ENCODE measurements at places on chromosomes 16 and 17. TPM values are rescaled to one million over a fixed set of nuclear protein-coding genes. Genes with fewer than 3 reads are reported as not detected.

NPIPA3 gene
- total RNA-seq = 1.8 TPM

TNFSF13 gene
- 6.0 TPM for total RNA-seq

PMFBP1 gene
- 3.1 TPM for total RNA-seq

LITAFD gene
- total RNA-seq = not detected

ARHGAP27 gene
- total RNA-seq = 55.1 TPM

MRM3 gene
- 28.5 TPM for total RNA-seq

B4GALNT2 gene
- not detected for total RNA-seq

NEUROD2 gene
- total RNA-seq = not detected

CEP95 gene
- 49.5 TPM for total RNA-seq

KRTAP1-1 gene
- not detected for total RNA-seq

DOK4 gene
- 7.1 TPM for total RNA-seq

MT3 gene
- total RNA-seq = 1.6 TPM

KRT24 gene
- not detected for total RNA-seq

USP6 gene
- not detected for total RNA-seq

AARS1 gene
- 151 TPM for total RNA-seq

ATP2A1 gene
- total RNA-seq = 7.4 TPM

G6PC1 gene
- total RNA-seq = not detected

HS3ST4 gene
- total RNA-seq = not detected

KRTAP16-1 gene
- not detected for total RNA-seq

ABCC11 gene
- total RNA-seq = 0.50 TPM

CCL1 gene
- total RNA-seq = not detected

MEIOC gene
- total RNA-seq = 0.37 TPM

GNG13 gene
- total RNA-seq = not detected

CD68 gene
- 7.6 TPM for total RNA-seq

AANAT gene
- total RNA-seq = not detected

TVP23A gene
- total RNA-seq = not detected

LGALS9 gene
- 71.5 TPM for total RNA-seq

Measured in activated naive CD4-positive, alpha-beta T cell treated with anti-CD3 and anti-CD28 coated beads, Interleukin-2, amount 50 U/mL, for 72 hours (primary cell).